Vagina (tissue), 2 donors: ENCODE measurements at places on chromosomes 7 and 10.

GRCh38 chr10:662223-662605 is 27.3 kb downstream of the DIP2C start:
- no peak for DNase-seq

- no peak for DNase-seq
These were observed 184.3 kb downstream of the ADRA2A start for GRCh38 chr10:111261081-111261615.

DNA sequence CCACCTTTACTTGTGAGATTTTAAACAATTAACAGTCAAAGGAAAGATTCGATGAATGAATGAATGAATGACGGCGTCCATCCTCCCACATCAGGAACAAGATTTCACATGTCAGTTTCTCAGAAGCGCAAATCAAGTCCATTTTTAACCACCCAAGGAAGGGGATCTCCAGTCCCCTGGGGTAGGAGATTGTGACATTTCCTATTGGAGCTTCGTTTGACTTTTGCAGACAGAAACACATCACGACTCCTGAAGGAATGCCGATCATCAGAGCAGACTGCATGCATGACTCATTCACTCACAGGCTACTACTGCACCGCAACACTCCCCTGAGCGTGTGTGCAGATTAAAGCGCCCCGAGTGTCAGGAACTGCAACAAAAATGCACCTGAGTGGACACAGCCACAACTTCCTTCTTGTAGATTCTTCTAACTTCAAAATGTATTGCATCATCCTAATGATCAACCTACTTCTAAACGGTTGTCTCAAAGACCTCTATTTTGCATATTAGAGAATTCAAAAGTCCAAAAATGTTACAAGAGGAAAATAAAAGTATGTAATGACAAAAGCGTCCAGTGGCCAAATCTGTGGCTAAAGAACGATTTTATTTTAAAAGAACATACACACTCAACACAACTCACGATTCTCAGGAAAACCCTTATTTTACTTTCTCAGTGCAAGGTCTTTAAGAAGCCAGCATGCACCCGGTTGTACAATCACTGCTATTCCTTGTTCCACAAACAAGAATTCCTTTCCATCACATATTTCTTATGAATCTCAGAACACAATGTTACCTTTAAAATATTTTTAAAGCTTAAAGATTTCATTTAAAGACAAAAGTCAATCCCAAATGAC is 172.6 kb downstream of the FAM107B start:
- no peak for DNase-seq

GRCh38 chr7:4934419-4935025 is 24.5 kb downstream of the MMD2 start:
- DNase-seq, result no peak

DNA sequence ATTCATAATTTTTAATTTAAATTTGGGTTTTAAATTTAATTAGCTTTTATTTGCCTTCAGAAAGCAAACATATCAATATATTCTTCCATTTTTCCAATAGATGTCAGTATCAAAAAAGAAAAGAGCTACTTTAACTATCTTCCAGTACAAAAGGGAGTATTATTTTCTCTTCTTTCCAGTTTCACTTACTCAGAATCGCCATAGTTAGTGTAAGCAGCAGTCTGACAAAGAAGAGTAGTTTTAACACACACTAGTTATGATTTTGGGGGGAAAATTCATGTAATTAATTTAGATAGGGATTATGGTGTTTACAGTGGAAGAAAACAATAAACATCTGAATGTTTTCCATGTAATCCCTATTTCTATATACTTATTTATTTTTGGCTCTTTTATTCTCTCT is 272.6 kb upstream of the DGKB start:
- DNase-seq, result no peak

DNA sequence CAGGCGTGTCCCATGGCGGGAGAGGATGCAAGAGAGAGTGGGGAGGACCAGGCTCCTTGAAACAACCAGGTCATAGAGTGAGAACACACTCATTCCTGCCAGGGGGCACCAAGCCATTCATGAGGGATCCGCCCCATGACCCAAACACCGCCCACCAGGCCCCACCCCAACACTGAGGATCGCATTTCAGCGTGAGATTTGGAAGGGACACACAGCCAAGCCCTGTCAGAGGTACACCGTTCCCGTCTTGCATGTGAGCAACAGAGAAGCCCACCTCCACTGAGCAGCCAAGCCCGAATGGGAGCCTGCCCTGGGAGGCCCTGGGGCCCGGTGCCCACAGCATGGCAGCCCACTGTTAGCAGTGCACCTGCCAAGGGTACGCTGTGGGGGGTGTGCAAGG is 7.9 kb upstream of the ARPC1B start:
- DNase-seq, result no peak

DNA sequence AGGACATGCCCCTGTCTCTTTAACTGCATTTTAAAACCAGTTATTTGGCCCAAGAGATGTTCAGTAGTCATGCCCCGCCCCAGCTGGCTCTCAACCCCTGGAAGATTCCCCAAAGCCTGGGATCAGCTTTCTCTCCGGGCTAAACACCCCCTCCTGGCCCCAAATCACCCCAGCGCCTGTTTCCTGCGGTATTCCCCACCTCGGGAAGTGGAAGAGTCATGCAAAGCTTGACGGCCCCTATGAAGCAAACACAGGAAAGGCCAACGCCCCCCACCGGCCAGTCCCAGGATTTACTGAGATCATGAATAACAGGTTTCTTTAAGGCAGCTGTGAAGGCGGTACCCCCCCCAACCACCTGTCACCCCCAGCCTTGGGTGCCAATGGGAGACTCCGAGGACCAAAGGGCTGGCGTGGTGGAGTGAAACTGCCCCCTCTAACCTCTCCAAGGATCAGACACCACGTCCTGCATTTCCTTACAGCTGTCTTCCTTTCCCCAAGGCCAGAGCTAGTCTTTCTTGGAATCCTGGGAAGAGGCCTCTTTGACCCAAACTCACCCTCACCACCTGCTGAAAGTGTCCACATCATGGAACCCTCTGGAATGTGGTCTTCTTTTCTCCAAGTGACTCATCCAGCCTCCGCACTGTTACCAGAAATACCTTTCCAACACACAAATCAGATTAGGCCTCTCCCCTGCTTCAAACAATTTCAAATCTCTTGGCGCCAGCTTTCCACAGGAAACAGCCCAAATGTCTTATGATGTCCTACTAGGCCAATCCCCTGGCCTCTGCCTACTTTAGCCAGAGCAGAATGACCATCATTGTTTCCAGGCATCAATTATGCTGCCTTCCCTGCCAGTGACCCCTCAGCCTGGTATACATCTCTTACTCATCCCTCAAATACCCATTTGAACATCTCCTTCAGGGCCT is 301.5 kb downstream of the ZEB1 start:
- DNase-seq, result no peak

- DNase-seq, result no peak
These were observed 207.1 kb downstream of the KCNMA1 start for GRCh38 chr10:77430530-77430929.

DNA sequence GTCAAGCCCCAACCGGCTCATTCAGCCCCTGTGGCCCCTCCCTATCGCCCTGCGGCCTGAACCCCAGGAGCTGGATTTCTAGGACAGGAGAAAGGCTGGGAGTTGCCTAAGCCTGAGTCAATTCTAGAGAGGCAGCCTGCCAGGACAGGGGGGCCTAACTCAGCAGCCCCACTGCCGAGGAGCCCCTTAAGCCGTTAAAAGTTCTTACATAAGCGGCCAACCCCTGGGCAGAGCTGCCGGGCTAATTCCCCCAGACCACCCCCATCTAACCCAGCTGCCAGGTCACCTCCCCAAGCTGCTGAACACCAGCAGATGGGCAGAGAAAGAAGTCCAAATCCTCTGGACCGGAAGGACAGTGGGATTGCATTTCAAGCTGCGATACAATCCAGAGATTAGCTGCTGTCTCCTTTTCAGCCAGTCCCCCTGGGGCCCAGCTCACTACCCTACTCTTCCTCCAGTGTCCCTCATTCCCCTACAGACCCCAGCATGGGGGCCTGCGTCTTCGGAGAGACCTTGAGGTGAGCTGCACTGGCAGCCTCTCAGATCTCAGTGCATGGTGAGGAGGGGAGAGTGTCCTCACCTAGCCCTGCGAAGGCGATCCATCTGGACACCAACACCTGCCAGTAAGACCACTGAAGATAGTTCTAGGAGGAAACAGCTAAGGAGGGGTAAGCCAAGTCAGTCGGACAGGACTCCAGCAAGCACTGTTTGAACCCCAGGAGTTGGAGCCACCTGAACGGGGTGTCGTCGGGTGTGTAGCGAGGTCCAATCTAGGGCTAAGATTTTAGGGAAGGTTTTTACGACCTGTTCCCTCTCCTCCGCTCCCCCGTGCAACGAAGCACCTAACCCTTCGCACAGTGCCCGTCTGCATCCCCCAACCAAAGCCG is 830 bp downstream of the IMPDH1 start:
- DNase-seq, result no peak

GRCh38 chr7:13904689-13905088 is 84.8 kb downstream of the ETV1 start:
- DNase-seq, result no peak

DNA sequence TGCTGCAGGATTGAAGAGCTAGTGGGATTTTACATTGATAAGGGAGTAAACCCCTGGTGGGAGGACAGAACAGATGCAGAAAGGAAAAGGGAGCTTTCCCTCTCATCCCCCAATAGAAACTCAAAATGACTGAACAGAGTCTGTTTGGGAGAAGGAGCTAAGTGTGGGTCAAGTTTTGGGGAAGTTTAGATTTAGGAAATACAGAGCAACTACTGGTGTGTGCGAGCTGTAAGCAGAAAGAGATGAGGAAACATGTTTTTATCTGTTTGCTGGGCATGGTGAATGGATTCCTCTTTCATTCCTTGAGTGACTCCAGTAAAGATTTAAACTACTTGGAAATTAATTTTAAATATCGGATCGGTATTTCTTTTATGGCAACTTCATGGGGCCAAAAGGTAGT is 132.7 kb downstream of the AOAH start:
- no peak for DNase-seq

DNA sequence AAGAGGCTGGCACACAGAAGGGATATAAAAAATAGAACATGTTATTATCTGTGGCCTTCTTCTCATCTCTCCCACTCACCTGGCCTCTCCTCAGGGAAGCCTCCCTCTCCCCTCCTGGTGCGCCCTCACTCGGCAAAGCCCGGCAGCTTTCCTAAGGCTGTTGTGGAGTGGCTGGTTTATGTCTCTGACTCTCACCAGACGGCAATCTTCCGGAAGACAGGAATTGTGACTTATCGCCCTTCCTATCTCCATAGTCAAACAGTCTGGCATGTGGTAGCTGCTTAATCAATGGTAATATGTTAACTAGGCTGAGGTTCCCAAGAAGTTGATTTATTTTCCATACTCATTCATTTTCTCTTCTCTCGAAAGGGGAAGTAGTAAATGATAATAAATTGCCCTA is 78.7 kb downstream of the ATXN7L1 start:
- no peak for DNase-seq

GRCh38 chr10:36073796-36074345 is 431.8 kb upstream of the FZD8 start:
- no peak for DNase-seq

GRCh38 chr7:107989618-107990373 is 13.2 kb downstream of the LAMB1 start:
- no peak for DNase-seq

DNA sequence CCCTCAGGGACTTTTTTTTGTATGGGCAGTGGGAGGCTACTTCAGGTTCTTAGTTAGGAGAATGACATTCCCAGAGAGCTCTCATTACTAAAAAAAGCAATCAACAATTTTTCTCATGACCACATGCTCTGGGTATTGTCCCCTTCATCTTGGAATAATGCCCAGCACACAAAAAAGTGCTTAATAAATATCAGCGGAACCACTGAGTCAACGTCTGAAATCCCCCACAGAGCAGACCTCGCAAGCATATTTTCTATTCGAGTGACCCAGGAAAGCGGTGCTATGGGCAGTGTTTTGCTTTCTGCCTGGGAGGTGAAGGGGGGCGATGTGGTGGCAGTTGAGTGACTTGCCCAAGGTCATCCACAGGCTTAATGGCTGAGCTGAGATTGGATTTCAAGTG is 493.4 kb upstream of the ZMIZ1 start:
- DNase-seq, result no peak

GRCh38 chr7:101984133-101984879 is 166.9 kb downstream of the CUX1 start:
- no peak for DNase-seq

GRCh38 chr7:89772276-89772675 is 382.0 kb upstream of the STEAP1 start:
- DNase-seq, result no peak

- no peak for DNase-seq
These were observed 13.7 kb downstream of the SRGN start for GRCh38 chr10:69101451-69102095.

GRCh38 chr7:129607471-129608120 is 3.9 kb upstream of the NRF1 start:
- DNase-seq, result no peak

DNA sequence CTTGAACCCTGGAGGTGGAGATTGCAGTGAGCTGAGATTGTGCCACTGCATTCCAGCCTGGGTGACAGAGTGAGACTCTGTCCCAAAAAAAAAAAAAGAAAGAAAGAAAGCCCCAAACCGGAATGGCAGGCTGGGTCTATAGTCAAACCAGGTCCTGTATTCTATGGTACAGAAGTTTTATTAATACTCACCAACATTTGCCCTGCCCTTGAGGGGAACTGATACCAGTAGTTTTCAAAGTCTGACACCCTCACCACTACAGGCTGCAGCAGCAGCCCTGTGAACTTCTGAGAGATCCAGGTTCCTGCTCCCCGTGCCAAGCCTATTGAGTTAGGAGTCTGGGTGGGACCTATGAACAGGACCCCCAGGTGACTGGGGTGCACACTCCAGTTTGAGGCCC is 80.6 kb downstream of the RGS10 start:
- DNase-seq, result no peak

- DNase-seq, result no peak
These were observed 183.2 kb downstream of the PRPF18 start for GRCh38 chr10:13769946-13770345.

- DNase-seq, result no peak
These were observed 83.0 kb downstream of the EEPD1 start for GRCh38 chr7:36236073-36236472.

DNA sequence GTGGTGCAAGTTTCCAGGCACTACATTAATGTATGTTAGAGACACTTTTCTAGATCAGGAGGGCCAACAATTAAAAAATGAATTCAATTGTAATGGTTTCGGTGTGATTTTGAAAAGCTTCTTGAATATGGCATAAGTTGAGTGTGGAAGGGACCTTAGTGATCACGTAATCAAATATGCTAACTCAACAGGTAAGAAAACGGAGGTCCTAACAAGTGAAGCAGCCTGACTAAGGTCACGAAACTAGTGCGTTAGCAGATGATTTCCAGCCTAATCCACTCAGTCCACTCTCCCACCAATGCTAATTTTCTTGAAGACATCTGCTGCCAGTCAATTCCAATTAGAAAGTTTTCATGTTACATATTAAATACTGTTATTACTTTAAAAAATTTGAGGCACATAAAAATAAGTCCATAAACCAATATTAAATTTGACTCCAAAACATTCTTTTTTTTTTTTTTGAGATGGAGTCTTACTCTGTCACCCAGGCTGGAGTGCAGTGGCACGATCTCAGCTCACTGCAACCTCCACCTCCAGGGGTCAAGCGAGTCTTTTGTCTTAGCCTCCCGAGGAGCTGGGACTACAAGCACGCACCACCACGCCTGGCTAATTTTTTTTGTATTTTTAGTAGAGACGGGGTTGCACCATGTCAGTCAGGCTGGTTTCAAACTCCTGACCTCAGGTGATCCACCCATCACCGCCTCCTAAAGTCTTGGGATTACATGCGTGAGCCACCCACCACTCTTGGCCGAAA is 2.3 kb upstream of the RSBN1L start:
- no peak for DNase-seq
